Uterus (tissue), 4 donors: ENCODE measurements at places on chromosomes 3 and 15.
A peak's percentile ranks its signal among the peaks of the same experiment; 100 is the strongest.

- no peak for DNase-seq
These were observed 50.4 kb upstream of the CASR start for GRCh38 chr3:122132949-122133540.

GRCh38 chr3:129560269-129560787 lies 17.4 kb downstream of the H1-8 start:
- DNase-seq, result peak; percentile 77

DNA sequence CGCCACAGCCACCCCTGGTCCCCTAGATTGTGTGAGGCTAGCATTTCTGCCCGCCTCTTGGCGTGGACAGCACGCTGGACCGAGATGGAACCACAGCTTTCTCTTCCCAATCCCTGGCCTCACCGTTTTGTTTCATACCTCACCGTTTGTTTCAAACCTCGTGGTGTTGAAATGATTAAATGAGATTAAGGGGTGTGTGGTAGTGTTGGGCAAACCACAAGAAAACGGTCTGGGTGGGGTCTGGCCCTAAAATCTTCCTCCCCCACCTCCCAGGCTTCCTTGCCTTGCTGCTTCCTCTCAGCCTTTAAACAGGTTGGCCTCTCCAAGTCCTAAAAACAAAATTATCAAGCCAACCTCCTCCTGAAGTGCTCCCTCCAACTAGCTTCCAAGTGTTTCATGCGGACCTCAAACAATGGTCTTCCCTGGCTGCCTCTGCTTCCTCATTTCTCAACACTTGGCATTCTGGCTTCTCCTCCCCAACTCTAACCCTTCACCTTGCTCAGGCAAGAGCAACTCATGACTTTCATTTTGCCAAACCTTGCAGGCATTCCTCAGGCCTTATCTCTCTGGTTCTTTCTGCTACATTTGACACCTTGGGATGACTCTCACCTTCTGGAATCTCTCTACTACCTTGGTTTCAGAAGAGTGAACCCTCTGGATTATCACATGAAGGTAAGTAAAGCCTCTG lies 1.4 kb upstream of the ATP13A3 start:
- no peak for DNase-seq

- peak; percentile 65 for DNase-seq
These were observed at the start of gene MCTP2 for GRCh38 chr15:94230883-94231722. Gene MCTP2 (plus strand): TSS chr15:94231561. CDS start chr15:94298266, 66,705 bp downstream.

GRCh38 chr3:75332794-75333193 lies 331.3 kb upstream of the FRG2C start:
- no peak for DNase-seq

DNA sequence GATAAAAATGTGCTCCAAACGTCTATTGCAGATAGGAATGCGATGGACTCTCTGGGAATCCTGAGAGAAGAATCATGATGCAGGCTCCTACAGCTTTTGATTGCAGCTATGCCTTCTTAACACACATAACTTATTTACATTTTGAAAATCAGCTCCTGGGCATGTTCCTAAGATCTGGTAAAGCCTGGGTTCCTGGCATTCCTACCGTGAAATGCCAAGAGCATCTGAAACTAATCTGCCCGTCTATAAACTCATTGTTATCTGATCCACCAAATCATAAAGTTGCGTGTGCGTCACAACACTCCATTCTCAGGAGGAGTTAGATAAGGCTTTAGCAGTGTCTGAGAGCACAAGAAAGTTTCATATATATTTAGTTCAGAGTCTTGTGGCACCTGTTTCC lies 79.0 kb upstream of the VGLL3 start:
- DNase-seq, result no peak

DNA sequence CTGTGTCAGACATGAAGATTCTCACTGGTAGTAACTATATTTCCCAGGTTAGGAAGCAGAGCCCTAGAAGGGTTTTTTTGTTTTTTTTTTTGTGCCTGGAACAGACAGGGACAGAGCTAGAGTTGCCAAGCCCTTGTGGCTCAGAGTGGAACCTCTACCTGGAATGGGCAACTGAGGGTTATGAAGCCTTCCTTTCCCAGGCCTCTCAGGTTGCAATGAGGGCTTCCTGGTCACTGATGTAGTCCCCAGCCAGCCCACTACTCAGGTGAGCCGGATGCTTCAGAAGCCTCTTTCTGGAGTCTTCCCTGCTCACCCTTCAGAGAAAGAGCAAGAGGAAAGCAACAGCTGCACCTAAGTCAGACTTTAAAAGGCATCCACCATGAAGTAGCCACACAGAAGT lies 48.8 kb upstream of the MANF start:
- DNase-seq, result no peak

DNA sequence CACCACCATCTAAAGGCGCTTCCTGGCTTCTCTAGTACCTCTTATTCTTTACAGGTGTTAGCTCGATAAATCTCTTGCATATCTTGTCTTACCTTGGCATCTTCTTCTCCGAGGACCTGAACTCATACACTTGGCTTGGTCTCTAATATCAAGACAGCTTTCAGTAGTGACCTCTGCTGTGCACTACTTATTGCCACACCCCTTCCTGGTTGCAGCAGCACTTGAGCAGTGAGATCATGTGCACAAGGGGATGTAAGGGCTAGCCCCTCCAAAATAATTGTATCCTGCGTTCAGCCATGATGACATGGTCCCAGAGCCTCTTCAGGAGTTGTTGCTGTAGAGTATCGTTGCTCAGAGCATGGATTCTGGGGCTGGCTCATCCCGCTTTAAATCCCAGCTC lies 1.3 kb upstream of the PLA1A start:
- no peak for DNase-seq

DNA sequence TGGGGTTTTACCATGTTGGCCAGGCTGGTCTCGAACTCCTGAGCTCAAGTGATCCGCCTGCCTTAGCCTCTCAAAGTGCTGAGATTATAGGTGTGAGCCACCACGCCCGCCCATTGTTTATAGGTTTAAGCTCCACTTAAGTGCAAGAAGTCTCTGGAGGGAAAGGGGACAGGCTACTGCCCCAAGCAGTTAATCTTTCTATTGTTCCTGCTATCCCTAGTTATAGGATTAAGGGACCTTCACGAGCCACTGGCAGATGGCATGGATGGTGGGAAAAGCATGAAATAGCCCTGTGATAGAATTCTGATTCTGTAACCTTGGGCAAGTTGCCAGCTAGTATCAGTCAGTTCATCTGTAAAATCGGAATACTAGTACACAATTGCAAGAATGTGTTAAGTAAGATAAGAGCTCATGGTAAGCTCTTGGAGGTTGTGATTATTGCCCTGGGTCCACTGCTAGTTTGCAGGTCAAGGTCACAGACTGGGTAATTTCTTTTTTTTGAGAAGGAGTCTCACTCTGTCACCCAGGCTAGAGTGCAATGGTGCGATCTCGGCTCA lies 5.3 kb upstream of the RBPMS2 start:
- no peak for DNase-seq

DNA sequence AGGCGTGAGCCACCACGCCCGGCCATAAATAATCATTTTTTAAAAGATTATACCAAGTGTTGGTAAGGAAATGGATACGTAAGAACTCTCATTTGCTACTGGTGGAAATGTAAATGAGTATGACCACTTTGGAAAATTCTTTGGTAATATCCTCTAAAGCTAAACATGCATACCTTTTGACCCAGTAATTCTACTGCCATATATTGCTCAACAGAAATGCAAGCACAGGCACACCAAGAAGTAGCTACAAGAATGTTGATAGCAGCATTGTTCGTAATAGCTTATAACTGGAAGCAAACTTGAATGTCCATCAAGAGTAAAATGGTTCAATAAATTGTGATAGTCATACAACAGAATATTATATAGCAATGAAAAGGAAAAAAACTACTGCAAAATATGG lies 4.8 kb upstream of the CASR start:
- DNase-seq, result no peak

DNA sequence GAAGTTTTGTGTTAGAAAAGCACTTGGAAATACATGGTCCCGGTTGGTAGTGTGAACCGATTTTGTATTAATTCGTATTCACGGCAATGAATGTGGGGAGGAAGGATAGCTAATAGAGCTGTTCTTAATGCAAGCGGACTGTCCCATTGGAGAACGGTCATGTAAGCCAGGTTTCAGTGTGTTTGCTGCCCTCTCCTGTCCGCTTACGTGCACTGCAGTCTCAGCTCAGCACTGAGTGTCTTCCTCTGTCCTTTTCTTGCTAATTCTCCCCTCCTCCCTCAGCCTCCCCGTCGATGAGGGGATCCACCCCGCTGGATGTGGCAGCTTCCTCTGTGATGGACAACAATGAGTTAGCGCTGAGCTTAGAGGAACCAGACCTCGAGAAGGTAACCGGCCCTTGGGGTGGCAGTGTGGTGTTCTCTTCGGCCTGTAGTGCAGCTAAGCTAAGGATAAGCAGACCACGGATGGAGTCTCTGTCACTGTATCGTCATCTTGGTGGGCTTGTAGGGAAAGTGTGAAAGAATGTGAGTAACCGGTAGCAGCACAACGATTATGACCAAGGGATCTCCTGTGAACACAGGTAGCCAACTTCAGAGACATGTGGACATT lies 267.5 kb upstream of the CHRM5 start:
- DNase-seq, result peak; percentile 60

DNA sequence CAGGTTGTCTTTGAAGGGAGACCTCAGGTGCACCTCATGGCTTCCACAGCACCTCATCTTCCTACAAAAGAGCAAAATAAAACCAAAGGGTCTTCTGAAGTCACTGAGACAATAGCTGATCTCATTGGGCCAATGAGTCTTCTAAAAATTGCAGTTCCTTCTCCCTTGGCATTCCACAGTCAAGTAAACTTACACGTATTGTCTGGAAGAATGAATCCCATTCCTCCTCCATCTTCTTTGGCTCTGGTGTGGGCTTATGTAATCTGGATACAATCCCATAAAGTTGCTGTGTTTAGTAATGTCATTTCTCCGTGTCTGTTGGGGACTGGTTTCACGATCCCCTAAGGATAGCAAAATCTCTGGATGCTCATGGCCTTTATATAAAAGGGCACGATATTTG lies 85.5 kb upstream of the CGNL1 start:
- DNase-seq, result no peak

- no peak for DNase-seq
These were observed 92.4 kb downstream of the OXNAD1 start for GRCh38 chr3:16357186-16358121.

DNA sequence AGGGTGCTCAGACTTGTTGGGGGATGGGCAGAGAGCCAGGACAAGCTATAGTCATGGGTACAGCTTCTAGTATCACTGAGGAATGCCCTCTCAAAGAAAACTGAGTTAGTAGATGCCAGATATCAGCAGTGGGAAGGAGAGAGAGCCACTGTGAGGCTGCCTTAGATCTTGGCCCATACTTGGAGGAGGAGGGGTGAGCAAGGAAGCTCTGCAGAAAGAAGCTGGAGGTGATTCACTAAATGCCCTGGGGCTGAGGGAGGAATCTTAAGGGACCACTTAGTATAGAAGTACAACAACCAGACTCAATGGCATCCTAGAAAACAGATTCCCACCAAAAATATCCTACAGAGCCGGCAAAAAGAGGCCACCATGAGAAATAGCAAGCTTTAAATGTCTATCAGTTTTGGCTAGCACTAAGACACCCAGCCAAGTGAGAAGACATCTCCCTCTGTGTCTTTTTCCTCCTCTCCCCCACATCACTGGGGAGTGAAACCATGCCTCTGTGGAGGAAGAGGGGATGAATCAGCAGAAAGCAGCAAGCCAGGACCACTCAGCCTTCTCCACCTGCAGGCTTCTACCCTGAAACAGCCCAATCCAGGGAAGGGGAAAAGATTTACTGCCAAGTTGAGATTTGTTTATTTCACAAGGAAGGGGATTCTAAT lies 282.5 kb upstream of the STT3B start:
- DNase-seq, result no peak

DNA sequence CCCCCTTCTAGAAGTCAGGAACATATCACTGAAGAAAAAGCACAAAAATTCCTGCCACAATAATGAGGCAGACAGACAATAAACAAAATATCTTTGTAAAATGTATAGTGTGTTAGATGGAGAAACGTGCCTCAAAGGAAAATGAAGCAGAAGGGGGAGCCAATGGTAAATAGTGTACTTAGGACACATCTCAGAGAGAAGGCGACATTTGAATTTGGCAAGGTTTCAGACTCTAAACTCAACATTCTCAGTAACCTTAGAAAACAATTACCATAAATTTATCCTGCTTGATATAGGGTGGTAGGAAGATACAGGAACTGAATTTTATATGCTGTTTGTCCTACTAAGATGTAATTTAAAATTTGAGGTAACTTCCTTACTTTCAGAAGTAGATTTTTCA lies 52.6 kb upstream of the PTX3 start:
- DNase-seq, result no peak

DNA sequence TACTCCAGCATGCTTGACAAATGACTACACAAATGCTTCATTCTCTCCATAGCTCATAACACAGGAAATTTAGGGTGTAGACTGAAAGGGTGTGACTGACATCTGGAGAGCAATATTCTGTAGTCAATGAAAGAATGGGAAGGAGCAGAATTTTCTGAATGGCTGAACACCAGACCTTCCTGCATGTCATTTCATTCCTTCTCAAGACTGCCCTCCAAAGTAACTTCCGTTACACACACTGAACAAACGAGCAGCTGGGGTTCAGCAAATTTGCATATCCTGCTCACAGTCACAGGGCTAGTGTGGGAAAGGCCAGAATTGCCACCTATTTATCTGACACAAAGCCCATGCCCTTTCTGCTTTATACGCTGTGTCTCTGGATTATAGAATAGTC lies 325.0 kb upstream of the CFAP20DC start:
- no peak for DNase-seq

DNA sequence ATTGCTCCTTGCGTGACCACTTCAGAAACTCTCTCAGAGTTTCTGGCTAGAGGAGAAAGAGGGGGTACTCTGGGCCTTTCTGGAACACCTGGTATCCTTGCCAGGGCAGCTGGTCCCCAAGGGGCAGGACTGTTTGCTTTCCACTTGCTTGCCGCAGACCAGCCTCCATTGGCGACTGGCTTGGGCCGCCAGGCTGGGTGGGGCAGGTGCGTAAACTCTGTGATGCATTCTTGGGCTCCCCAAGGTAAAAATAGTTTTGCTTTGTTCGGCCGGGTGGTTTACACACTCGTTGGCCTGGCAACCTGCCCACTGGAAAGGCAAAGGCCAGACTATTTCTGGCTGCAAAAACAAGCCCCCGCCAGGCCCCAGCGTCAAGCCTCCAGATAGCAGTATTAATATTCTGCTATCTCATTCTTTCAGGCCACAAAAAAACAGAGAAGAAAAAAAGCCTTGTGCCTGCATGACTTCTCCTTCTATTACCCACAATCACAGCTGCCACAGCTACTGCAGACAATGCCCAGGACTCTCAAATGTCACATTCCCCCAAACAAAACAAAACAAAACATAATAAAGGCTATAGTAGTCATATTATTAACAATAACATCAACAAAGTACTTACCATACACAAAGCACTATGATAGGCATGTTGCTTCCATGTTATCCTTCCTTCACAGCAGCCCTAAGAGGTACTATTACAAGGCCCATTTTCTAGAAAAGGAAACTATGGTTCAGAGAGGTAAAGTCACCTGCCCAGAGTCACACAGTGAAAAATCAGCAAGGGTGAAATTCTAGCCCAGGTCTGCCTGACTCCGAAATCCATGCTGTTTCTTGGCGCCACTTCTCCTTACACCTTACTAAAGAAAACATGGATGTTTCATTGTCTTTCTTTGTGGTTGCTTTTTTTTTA lies 14.0 kb upstream of the SSUH2 start:
- peak; percentile 35 for DNase-seq

- DNase-seq, result no peak
These were observed 244.2 kb downstream of the PTPRG start for GRCh38 chr3:61805510-61806080.
